Activated naive CD4-positive, alpha-beta T cell (primary cell): ENCODE measurements at places on chromosomes 12 and 14.

GRCh38 chr14:60215520-60216420 is 33.3 kb upstream of the PPM1A start:
- no peak for DNase-seq

GRCh38 chr12:72054511-72054910 is 115.9 kb downstream of the TPH2 start:
- DNase-seq, result no peak

DNA sequence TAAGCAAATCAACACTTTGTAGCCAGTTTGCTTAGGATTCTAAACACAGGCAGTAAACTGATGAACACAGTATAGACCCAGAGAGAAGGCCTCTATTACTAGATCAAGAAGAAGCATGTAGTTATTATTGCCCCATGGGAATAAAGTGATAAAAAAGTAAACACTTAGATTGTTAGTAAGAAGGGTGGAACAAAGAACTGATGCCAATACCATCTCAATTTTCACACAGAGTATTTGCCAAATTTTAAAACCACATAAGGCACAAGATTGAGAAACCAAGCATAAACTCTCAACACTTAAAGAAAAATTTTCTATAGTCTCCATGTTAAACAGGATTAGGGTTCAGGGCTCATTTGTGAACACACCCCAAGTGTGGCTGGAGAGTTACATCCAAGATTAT is 77.0 kb upstream of the SYT1 start:
- no peak for DNase-seq

DNA sequence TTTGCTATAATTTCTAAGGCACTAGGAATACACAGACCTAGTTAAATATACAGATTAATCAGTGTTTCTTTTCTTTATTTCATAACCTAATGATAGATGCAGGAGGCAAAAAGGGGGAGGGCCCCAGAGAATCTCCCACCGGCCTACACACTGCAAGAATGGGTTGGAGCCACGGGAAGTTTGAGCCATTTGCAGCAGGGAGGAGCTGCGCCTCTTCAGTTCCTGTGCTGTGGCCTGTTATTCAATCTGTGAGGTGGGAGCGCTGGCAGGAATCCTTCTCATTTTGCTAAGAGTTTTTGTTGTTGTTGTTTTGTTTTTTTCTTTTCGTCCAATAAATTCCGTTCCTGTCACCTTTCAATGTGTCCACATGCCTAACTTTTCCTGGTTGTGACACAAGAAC is 251.3 kb upstream of the RPL10L start:
- no peak for DNase-seq

DNA sequence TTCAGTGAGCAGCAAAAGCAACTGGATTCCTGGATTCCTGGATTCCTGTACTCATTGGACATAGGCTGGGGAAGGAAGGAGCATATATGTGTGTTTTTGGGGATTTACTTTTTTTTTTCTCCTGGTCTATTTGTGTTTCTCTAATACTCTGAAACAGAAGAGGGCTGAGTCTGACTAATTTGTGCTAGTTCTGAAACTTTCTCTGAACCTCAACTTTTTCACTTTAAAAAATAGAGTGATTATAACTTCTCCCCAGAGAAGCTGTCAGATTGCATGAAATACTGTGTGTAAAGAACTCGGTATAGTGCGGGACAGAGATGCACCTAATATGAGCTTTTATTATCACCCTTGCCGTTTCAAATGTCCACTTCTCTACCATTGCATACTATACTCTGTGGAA is 529.5 kb downstream of the TMTC2 start:
- DNase-seq, result no peak

DNA sequence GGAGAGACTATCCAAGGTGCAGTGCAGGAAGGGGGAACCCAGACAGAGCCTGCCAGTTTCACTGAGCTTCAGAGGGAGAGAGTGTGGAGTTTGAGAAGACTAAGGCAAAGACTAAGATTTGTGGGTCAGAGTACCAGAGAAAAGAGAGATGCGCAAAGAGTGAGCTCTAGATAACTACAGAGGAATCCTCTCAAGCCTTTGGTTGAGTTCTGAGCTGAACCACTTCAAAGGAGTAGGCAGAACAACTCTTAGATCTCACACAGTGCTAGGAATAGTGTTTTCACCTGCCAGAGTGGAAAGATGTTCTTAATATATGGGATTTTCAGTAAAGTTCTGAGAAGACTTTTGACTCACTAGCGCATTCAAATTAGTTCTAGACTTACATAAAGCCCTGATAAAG is 10.7 kb upstream of the M6PR start:
- no peak for DNase-seq

GRCh38 chr14:95424529-95424928 is 91.9 kb downstream of the SYNE3 start:
- DNase-seq, result no peak

DNA sequence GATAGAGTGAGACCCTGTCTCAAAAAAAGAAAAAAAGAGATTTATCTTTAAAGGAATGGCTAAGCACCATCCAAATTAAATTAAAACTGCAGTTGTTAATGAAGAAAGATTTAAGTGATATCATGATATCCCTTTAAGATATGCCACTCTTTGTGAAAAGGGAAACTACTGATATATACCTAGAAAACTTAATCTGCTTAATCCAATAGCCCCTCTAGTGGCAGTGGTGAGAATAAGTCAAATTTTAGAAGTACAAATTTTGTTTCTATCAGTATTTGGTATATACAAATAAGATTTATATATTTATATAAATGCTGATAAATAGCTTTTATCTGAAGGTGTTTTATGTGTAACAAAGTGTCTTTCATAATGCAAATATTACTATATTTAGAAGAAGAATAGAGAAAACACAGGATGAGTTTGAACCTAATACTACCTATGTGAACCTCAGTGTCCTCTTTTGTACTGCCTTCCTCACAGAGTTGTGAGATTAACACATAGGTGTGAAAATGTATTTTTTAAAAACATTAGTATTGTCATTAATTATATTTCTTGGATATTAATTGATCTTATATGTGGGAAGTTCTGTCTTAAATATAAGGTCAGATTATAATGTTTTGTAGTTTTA is 51.4 kb upstream of the GARIN2 start:
- DNase-seq, result no peak

DNA sequence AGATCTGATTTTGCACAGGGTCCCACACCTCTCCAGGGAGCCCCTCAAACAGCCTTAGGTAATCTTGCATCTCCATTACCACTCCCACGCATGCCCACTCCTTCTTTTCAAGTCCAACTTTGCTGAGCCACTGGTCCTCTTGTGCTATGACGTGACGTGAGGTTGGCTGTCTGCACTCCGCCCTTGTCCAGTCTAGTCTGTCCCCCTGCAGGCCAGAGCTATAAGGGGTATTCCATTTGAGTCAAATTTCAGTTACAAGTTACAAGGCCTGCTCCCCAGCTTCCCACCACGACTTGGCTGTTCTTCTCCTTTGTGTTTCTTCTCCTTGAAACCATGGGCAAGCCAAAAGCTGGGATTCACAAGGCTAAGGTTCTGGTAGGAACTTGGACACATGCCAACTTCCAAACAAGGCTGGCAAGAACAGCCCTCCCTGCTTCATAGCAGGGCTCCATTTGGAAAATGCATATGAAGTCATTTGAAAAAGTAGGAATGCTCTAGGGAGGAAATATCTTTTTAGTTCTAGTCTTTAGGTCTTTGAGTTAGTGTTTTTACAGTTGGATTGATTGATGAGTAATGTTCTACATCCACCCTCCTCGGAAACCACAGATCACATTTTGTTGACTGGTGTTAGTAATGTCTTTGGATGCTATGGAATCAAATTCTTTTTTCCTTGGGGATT is 49.1 kb downstream of the KCNA1 start:
- DNase-seq, result no peak

DNA sequence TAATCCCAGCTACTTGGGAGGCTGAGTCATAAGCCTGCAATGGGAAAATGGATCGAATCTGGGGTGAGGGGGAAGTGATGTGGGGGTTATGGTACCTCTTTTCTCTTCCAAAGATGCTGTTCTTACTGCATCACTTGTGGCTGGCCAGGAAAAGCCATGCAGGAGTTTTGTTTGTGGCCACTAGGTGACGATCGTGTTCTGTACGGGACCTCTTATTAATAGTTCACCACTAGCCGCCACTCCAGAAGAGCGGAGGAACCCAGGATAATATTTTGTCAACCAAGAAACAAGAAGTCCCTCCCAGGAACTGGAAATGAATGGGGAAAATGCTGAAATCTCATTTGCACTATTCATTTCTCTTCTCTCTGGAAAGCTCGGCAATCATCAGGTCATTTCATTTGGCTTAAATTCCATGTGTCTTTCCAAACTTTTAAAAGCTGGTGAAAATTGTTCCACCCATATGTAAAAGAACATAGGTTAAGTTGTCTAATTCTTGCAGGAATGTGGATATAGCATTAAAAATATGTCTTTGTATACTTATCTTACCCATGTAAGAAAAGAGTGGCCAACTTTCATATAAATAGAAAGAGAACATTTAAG is 8.9 kb downstream of the GPR65 start:
- DNase-seq, result no peak

DNA sequence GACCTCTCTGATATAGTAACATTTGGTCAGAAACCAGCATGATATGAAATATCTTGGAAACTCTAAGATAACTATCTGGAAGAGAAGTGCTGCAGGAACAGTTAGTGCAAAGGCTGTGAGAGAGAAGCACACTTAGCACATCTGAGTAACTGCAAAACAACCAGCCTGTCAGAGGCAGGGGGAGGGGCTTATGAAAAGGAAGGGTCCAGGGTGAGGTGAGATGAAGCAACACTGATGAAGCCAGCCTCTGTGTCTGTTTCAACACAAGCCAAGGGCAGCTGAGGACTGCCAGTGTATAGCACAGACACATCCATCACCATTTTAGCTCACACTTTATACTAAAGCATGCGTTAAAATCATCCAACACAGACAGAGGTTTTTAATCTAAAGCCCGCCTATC is 37.4 kb upstream of the OVCH1 start:
- DNase-seq, result no peak

DNA sequence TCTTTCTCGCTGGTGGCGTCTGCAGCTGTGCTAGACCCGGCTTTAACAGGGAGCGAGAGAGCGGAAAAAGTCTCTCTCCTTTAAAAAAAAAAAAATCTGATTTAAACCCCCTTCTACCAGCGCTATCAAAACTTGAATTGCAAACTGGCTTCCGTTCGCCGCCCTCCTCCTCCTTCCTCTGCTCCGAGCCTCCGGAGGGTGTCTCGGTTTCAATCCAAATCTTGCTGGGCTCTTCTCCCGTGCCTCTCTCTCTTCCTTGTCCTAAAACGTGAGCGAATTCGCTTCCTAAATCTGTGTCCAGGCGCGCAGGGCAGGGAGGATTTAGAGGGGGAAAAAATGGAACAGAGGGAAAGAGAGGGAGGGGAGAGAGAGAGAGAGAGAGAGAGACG is 272 bp downstream of the TBX3 start:
- DNase-seq, result no peak

GRCh38 chr14:72741826-72742117 is 152.1 kb downstream of the DPF3 start:
- DNase-seq, result no peak

GRCh38 chr12:94706250-94706661 is 55.9 kb upstream of the TMCC3 start:
- no peak for DNase-seq
